ENCODE measurements at places on chromosomes 1 and 21.

GRCh38 chr1:212310383-212310782 is 25.2 kb downstream of the PPP2R5A start:
- DNase-seq = no peak

- DNase-seq = no peak
Measured at GRCh38 chr1:201947697-201948008, 1.3 kb upstream of the LMOD1 start.

- no peak for DNase-seq
Measured at GRCh38 chr1:43653893-43654292, 3.9 kb downstream of the KDM4A start.

DNA sequence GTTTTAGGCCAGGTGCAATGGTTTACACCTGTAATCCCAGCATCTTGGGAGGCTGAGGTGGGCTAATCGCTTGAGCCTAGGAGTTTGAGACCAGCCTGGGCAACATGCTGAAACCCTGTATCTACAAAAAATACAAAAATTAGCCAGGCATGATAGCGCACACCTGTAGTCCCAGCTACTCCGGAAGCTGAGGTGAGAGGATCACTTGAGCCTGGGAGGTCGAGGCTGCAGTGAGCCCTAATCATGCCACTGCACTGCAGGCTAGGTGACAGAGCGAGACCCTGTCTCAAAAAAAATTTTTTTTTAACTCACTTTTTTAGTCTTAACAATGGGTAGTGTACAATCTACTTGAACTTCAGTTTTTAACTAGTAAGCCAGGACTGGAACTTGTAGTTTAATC is 137.5 kb downstream of the HS2ST1 start:
- DNase-seq = no peak

DNA sequence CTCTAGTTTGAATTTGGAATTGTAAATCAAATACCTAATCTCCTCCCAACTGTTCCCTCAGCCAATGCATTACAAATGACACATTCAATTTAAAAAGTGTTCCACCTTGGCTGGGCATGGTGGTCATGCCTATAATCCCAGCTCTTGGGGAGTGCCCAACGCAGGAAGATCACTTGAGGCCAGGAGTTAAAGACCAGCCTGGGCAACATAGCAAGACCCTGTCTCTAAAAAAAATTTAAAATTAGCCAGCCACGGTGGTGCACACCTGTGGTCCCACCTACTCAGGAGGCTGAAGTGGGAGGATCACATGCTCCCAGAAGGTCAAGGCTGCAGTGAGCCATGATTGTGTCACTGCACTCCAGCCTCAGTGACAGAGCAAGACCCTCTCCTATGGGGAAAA is 3.8 kb downstream of the ARNT start:
- no peak for DNase-seq

GRCh38 chr1:90773812-90774211 is 56.7 kb upstream of the BARHL2 start:
- DNase-seq = no peak

DNA sequence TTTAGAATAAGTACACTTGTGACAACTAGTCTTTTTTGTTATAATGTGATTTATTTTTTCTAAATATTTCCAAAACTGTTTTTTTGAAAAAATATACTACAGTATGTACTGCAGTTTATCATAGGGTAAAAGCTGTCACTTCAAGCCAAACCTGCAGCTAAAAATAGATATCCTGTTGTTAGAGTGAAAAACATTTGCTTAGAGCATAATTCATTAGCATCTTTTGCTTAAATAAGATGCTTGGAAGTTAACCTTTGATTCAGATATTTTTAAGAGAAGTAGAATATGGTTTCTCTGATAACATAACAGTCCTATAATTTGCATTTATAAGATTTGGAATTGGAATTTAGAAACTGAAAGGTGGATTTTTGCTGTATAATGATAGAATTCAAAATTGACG is 21.5 kb downstream of the PRKACB start:
- DNase-seq = no peak

GRCh38 chr1:219772265-219773036 is 155.9 kb downstream of the SLC30A10 start:
- no peak for DNase-seq

DNA sequence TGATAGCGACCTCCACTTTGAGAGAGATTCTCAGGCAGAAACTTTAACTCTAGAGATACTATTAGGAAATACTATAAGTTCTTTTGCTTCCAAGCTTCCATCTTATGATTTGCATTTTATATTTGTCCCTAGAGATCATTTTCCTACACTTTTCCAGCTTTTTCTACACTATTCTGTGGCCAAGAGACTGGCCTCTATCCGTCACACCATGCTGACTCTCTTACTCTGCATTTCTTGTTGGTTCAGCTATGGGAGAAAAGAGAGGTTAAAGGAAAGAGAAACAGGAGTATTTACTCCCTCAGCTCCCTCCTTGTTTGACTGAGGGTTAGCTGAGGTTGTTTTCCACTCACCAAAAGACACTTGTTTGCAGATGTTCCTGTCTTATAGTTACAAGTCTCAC is 665.6 kb upstream of the CXADR start:
- DNase-seq = no peak

GRCh38 chr1:7329868-7330615 is 441.1 kb upstream of the VAMP3 start:
- no peak for DNase-seq

- no peak for DNase-seq
Measured at GRCh38 chr21:28380241-28380640, 612.4 kb downstream of the LTN1 start.

GRCh38 chr1:12053752-12054548 is 9.2 kb upstream of the TNFRSF8 start:
- no peak for DNase-seq

DNA sequence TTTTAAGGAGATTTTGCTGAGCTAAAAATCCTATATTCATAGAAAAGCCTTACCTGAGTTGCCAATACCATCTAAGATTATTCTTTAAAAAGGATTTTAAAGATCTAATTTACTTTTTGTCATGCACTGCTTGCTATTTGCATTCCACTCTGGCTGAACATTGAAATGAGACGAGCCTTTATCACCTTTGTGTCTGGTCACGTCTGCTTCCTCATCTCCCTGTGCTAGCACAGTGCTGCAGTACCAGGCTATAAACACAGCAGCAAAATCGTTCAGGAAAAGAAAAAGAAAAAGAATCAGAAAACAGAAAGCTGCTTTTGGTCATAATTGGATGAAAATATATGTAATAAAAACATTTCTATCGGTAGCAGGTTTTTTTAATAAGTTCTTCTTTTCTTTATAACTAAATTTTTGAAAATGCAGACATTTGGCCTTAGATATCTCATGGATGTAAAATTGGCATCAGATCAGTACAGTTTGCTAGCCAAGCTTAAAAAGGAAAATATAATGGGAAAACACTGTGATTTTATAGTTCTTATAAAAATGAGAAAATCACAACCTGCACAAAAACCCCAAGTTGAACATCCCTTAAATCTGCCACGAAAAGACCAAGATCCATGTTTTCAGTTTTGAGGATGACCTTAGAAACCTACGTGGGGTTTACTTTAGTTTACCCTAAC is 735.7 kb upstream of the CXADR start:
- no peak for DNase-seq

- no peak for DNase-seq
Measured at GRCh38 chr1:2452201-2452931, 23.7 kb upstream of the PLCH2 start.
